ENCODE measurements at places on chromosomes 1 and 21. TPM values are rescaled to one million over a fixed set of nuclear protein-coding genes. Genes with fewer than 3 reads are reported as not detected.

The CD2 gene
- 1.1 TPM for total RNA-seq

The VWA5B1 gene
- not detected for total RNA-seq

The MASP2 gene
- total RNA-seq, result not detected

The LDLRAD1 gene
- total RNA-seq, result not detected

The MPL gene
- total RNA-seq, result 0.15 TPM

The SPRR2A gene
- not detected for total RNA-seq

The GPR25 gene
- not detected for total RNA-seq

The AMY1B gene
- total RNA-seq, result not detected

The TNFSF4 gene
- 0.89 TPM for total RNA-seq

The MYBPHL gene
- total RNA-seq, result not detected

The ETNK2 gene
- 21.5 TPM for total RNA-seq

The SLC30A2 gene
- total RNA-seq, result 1.8 TPM

The NBPF1 gene
- 19.8 TPM for total RNA-seq

The MYCL gene
- 103 TPM for total RNA-seq

The NTNG1 gene
- total RNA-seq, result 4.1 TPM

The DENND2D gene
- 48.9 TPM for total RNA-seq

The SHISA4 gene
- 14.2 TPM for total RNA-seq

The LAMC1 gene
- 76.9 TPM for total RNA-seq

The HHAT gene
- total RNA-seq, result 7.7 TPM

The ATP13A2 gene
- 50.2 TPM for total RNA-seq

The PRAMEF9 gene
- not detected for total RNA-seq

The LPAR3 gene
- 19.0 TPM for total RNA-seq

The CBR3 gene
- total RNA-seq, result 31.9 TPM

The APCS gene
- not detected for total RNA-seq

The HSPG2 gene
- 67.9 TPM for total RNA-seq

The SPATA45 gene
- total RNA-seq, result not detected

The PTPRC gene
- 8.3 TPM for total RNA-seq

The FAM151A gene
- total RNA-seq, result not detected

The RUNX1 gene
- total RNA-seq, result 25.5 TPM

The C1orf216 gene
- total RNA-seq, result 5.6 TPM

The LRRN2 gene
- not detected for total RNA-seq

The GBP6 gene
- total RNA-seq, result 0.69 TPM

The P3H1 gene
- 15.0 TPM for total RNA-seq

The PRR9 gene
- total RNA-seq, result 0.38 TPM

The CHAF1B gene
- 2.0 TPM for total RNA-seq

The BRDT gene
- total RNA-seq, result not detected

The CRNN gene
- total RNA-seq, result 7.0 TPM

The OR2AK2 gene
- not detected for total RNA-seq

The CD1E gene
- 6.7 TPM for total RNA-seq

The PADI1 gene
- 24.2 TPM for total RNA-seq

The LCE1B gene
- 278 TPM for total RNA-seq

The AP4B1 gene
- total RNA-seq, result 5.3 TPM

The CTSS gene
- total RNA-seq, result 33.4 TPM

The CCDC28B gene
- 3.6 TPM for total RNA-seq

The TAS1R2 gene
- total RNA-seq, result not detected

The TSPAN2 gene
- total RNA-seq, result 3.9 TPM

The FAM177B gene
- not detected for total RNA-seq

The RAB42 gene
- total RNA-seq, result 1.0 TPM

The NCAM2 gene
- 0.76 TPM for total RNA-seq

The KRTAP10-1 gene
- not detected for total RNA-seq

The OR2L8 gene
- total RNA-seq, result not detected

The UBL4B gene
- 3.0 TPM for total RNA-seq

The IRF6 gene
- 182 TPM for total RNA-seq

The MROH7 gene
- 2.0 TPM for total RNA-seq

Measured in lower leg skin (tissue), 4 donors.